HCT116 (cell line): ENCODE measurements at places on chromosomes 6 and 20.

DNA sequence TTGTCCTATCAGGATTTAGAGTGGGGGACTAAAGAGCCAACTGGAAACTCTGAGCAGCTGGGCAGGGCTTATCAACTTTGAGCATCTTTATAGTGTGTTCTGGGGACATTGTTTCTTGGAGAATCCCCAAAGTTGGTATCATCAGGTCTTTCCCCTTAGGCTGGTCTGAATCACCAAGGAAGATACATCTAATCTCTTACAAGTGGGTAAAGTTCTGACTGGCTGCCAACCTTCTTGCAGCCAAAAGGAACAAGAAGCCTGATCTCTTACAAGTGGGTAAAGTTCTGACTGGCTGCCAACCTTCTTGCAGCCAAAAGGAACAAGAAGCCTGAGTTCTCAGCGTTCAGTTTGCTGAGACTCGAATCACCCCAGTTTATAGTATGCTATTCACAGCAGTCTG is 1.6 kb upstream of the MED23 start:
- DNase-seq, result no peak
- no peaks in the 10 kb centered on the region for H3K27me3 ChIP-seq
- peaks cover 5% of the 10 kb centered on the region for H3K4me1 ChIP-seq
- no peak overlapping the region for H3K27ac ChIP-seq

DNA sequence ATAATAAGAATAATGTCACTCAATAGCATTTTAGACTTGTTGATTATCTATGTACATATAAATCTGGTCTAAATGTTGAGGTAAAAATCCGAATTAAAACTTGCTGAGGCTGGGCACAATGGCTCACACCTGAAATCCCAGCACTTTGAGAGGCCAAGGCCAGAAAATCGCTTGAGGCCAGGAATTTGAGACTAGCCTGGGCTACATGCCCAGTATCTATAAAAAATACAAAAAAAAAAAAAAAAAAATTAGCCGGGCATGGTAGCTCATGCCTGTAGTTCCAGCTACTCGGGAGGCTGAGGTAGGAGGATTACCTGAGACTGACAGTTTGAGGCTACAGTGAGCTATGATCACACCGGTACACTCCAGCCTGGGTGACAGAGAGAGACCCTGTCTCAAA is 34.2 kb upstream of the SUPT3H start:
- DNase-seq, result no peak
- no peaks in the 10 kb centered on the region for H3K4me1 ChIP-seq
- H3K27me3 ChIP-seq, result no peaks in the 10 kb centered on the region
- H3K27ac ChIP-seq, result no peak overlapping the region
- H3K36me3 ChIP-seq, result no peaks in the 10 kb centered on the region
- no peak overlapping the region for H3K4me3 ChIP-seq

GRCh38 chr6:25197111-25197510 is 82.1 kb upstream of the CARMIL1 start:
- H3K36me3 ChIP-seq, result no peaks in the 10 kb centered on the region
- no peak overlapping the region for H3K27ac ChIP-seq
- no peak overlapping the region for H3K4me3 ChIP-seq
- H3K4me1 ChIP-seq, result peaks cover 22% of the 10 kb centered on the region

DNA sequence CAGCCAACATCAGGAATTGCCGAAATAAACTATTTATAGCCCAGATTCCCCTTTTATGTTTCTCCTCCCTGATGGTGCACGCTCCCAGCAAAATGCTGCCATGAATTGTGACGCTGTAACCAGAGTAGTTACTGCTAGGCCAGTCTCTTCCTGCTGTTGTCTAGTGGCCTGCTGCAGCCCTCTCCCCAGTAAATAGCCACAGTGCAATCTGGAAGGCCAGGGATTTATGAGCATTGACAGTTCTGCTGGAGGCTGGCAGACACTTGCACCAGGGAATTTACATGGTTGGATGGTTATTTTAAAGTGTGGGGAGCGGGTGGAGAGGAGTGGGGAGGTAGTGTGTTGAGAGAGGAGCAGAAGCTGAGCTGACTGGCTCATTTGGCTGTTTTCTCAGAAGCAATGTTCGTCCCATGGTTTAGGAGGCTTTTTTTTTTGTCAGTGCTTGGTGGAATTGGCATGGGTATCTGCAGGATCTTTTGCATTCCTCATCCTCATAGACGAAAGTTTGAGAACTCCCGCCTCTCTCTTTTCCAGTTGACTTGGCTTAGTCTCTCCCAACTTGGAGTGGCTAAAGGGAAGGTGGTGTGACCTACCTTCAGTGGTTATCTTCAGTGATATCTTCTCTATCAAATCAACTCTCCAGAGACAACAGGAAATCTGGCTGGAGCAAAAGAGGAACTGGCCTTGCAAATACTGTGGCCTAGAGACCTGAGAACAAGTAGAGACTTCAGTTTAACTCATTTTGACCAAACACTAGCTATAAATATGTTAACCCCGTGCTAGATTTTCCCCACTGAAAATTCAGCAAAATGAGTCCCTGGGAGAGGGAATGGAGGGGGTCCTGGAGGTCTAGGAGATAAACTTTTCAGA is 99.3 kb upstream of the VSTM2L start:
- H3K36me3 ChIP-seq, result no peaks in the 10 kb centered on the region; the same call in 1 of the 2 replicates
- H3K27me3 ChIP-seq, result no peaks in the 10 kb centered on the region
- no peak for DNase-seq
- no peak overlapping the region for H3K4me3 ChIP-seq
- H3K4me1 ChIP-seq, result no peaks in the 10 kb centered on the region

DNA sequence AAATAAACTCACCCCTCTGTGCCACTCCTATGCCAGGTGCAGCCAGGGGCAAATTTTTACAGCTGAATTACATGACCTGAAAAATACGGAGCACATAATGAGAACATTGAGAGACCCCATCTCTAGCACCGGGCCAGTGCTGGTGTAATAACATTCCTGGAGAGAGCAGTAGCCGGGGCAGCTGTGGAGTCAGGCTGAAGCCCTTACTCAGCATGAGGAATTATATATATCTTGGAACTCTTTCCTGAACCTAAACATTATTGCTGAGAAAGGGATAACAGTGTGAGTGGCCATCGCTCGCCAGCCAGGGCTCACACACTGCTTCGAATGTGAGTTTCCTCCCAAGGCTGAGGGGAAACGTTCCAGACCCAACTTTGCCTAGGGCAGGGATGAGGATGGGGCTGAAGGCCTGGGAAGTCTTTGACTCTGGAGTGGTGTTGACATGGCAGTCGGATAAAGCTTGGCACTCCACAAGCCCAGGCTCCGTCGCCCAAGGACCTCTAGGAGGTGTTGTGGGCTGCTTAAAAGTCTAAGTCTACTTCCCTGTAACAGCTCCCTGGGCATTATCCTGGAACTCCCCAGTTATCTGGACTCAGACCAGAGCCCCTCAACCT is 269.8 kb downstream of the CDC5L start:
- no peaks in the 10 kb centered on the region for H3K27me3 ChIP-seq
- no peak for DNase-seq
- no peak overlapping the region for H3K4me3 ChIP-seq
- no peaks in the 10 kb centered on the region for H3K4me1 ChIP-seq
